Activated T-cell treated with anti-CD3 and anti-CD28 coated beads for 48 hours (primary cell): ENCODE measurements at places on chromosomes 1 and 21.

- peak; percentile 32 for DNase-seq
These were observed 6.5 kb downstream of the KCNN3 start for GRCh38 chr1:154863315-154864174.

- DNase-seq = no peak
These were observed 25.9 kb downstream of the STPG1 start for GRCh38 chr1:24387636-24388175.

- DNase-seq = no peak
These were observed 44.4 kb upstream of the SCCPDH start for GRCh38 chr1:246679794-246680177.

DNA sequence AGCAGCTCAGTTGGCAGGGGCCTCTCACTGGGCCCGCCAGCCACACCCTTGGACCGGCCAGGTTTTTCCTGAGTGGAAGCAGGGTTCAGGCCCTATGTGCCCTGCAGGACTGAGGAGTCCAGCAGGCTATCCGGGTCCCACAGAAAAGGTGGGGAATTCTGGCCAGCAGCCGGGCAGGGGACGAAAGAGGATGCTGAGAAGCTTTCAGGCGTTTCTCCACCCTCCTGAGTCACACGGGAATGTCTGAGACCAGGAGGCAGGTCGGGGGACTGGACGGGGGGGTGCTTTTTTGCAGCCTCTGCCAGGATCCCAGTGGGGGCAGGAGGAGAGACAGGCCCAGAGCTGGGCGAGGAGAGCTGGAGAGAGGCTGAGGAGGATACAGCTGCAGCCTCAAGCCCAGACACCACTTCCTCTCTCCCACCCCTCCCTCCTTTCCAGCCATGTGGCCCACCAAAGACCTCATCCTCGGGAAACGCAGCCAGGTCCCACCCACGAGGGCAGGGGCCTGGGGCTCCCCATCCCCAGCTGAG, 105.4 kb downstream of the SPSB1 start:
- no peak for DNase-seq
